Melanocyte of skin (primary cell): ENCODE measurements at places on chromosomes 6 and 20. TPM values are rescaled to one million over a fixed set of nuclear protein-coding genes. Genes with fewer than 3 reads are reported as not detected.

The DEFB118 gene
- total RNA-seq, result not detected in 2 replicates

The CNR1 gene
- 0.34 and 4.4 TPM in 2 replicates for total RNA-seq

The NEDD9 gene
- total RNA-seq, result 15.1 and 37.1 TPM in 2 replicates

The TMEM200A gene
- not detected in 2 replicates for total RNA-seq

The DPPA5 gene
- total RNA-seq, result not detected in 2 replicates

The LY6G6D gene
- not detected in 2 replicates for total RNA-seq

The GHRH gene
- total RNA-seq, result not detected in 2 replicates

The SLC22A2 gene
- not detected in 2 replicates for total RNA-seq

The TGM6 gene
- total RNA-seq, result not detected in 2 replicates

The GABRR2 gene
- total RNA-seq, result under 0.01 and 0.34 TPM in 2 replicates

The KCNK15 gene
- 0.34 and 0.73 TPM in 2 replicates for total RNA-seq

The LST1 gene
- total RNA-seq, result not detected in 2 replicates

The LY6G6F gene
- total RNA-seq, result not detected in 2 replicates

The SLC12A5 gene
- total RNA-seq, result under 0.01 TPM in 1 of 2 replicates, not detected in the other

The CLDN20 gene
- total RNA-seq, result not detected in 2 replicates

The NT5E gene
- 29.6 and 61.4 TPM in 2 replicates for total RNA-seq

The E2F1 gene
- 9.8 and 11.4 TPM in 2 replicates for total RNA-seq

The C20orf96 gene
- total RNA-seq, result 2.6 and 3.7 TPM in 2 replicates

The LINC00237 gene
- total RNA-seq, result not detected in 2 replicates

The EFCAB8 gene
- 1.1 TPM in 1 of 2 replicates, not detected in the other for total RNA-seq

The TBX18 gene
- 1.5 and 2.1 TPM in 2 replicates for total RNA-seq

The HLA-DOB gene
- 0.34 TPM in 1 of 2 replicates, not detected in the other for total RNA-seq

The MGME1 gene
- total RNA-seq, result 22.4 and 26.6 TPM in 2 replicates

The CDK19 gene
- total RNA-seq, result 8.7 and 13.4 TPM in 2 replicates

The HLA-C gene
- 74.1 and 1,054 TPM in 2 replicates for total RNA-seq

The SLCO4A1 gene
- 15.6 and 47.5 TPM in 2 replicates for total RNA-seq

The TP53TG5 gene
- not detected in 2 replicates for total RNA-seq

The KCNK16 gene
- not detected in 2 replicates for total RNA-seq

The GUCA1A gene
- not detected in 2 replicates for total RNA-seq

The ROMO1 gene
- total RNA-seq, result 111 and 175 TPM in 2 replicates

The TFAP2A gene
- 53.2 and 53.3 TPM in 2 replicates for total RNA-seq

The PRICKLE4 gene
- 0.34 and 0.73 TPM in 2 replicates for total RNA-seq

The GPR6 gene
- not detected in 2 replicates for total RNA-seq

The PM20D2 gene
- total RNA-seq, result 11.3 and 13.1 TPM in 2 replicates

The ELOVL2 gene
- total RNA-seq, result 2.8 and 18.9 TPM in 2 replicates

The ACOT13 gene
- 5.9 and 9.8 TPM in 2 replicates for total RNA-seq

The LY6G5B gene
- total RNA-seq, result 2.1 and 2.9 TPM in 2 replicates

The ZSCAN26 gene
- total RNA-seq, result 10.0 and 13.4 TPM in 2 replicates

The BPIFA3 gene
- not detected in 2 replicates for total RNA-seq

The ZC3H12D gene
- under 0.01 TPM in 1 of 2 replicates, not detected in the other for total RNA-seq

The RNGTT gene
- total RNA-seq, result 22.4 and 30.9 TPM in 2 replicates

The PROKR2 gene
- total RNA-seq, result not detected in 2 replicates

The C6orf132 gene
- not detected in 2 replicates for total RNA-seq
